Activated CD4-positive, alpha-beta T cell treated with anti-CD3 and anti-CD28 coated beads for 4 hours (primary cell): ENCODE measurements at places on chromosomes 1 and 21.

DNA sequence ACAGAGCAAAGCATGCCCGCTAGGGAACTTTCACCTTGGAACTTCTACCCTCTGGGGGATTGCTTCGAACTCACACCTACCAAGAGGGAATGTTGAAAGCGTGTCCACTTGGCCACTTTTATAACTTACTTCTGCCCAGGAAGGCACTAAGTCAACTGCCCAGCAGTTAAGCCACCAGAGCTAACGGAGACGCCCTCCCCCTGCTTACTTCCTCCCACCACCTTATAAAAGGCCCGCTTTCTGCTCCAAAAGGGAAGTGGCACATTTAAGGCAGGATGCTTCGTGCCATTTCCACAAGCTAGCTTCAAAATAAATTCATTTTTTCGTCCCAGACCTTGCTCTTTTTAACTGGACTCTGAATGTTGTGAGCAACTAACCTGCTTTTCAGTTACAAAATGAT, 3.2 kb upstream of the AK2 start:
- no peak for DNase-seq

GRCh38 chr1:25858494-25858893, 763 bp downstream of the AUNIP start:
- no peak for DNase-seq

DNA sequence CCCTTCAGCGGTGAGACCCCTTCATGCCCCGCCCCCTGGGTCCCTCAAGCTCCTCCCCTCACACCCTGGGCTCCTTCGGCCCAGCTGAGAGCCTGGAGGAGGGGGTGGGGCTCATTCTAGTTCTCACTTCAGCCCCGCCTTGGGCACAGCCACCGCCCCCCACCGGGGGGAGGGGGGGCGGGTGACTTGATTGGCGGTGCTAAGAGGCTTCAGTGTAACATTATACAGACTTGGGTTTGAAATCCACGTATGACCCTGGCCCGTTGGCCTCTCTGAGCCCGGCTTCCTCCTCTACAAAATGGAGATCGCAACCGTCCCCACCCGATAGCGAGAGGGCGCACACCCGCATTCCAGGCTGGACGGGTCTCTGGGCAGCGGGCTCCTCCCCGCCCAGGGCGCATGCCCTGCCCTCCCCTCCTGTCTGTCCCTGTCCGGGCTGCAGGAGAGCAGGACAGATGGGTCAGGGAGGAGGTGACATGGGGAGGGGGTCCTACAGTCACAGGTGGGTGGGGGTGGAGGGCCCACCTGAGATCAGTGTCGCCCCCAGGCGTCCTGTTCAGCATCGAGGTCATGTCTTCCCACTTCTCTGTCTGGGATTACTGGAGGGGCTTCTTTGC, 5.1 kb downstream of the CLCNKB start:
- peak; percentile 41 for DNase-seq

DNA sequence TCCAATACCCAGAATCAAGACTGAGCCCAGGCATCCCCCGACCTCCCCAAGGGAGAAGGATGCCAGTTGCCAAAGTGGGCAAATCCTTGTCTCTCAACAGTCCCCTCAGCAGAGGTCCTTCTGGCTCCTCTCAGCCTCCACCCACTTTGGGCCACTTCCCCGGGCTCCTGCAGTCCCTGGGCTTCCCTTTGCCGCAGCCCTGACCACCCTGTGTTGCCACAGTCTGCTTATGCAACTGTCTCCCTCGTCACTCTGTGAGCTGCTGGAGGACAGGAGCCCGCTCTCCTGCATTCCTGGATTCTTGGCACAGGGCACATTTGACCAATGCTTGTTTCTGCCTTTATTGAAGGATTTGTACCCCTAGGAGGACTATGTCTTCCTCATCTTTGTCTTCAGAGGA, 2.9 kb upstream of the LRP8 start:
- DNase-seq, result no peak

- DNase-seq, result peak; percentile 72
Measured at GRCh38 chr1:18913065-18913835, 10.9 kb upstream of the ALDH4A1 start.

DNA sequence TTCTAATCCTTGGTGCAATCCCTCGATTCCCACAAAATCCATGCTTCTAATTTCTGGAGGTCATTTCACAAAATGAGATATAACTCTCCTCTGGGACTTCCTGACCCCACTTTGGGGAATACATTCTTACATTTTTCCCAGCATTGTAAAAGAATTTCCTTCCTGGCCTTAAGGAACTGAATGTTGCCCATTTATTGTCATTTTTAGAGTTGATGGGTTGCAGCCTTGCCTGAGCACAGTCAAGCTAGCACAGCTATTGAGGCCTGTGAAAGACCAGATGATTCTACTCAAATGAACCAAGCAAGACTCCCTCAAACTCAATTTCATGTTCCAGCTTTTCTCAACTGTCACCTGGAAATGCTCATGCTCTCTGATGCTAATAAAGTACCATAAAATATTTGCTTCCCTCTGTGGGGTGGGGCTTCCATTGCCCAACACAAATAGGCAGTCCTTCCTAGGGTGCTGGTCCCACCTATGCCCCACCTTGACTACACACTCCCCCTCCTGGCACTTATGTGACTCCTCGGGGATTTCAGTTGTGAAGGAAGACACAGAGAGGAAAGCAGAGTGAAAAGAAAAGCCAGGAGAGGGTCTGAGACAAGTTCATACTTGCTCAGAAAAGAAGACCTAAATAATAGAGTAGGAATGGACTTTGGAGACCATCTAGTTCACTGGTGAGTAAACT, 24.0 kb upstream of the CDC7 start:
- no peak for DNase-seq

GRCh38 chr1:52668711-52669110, 29.4 kb downstream of the COA7 start:
- no peak for DNase-seq

DNA sequence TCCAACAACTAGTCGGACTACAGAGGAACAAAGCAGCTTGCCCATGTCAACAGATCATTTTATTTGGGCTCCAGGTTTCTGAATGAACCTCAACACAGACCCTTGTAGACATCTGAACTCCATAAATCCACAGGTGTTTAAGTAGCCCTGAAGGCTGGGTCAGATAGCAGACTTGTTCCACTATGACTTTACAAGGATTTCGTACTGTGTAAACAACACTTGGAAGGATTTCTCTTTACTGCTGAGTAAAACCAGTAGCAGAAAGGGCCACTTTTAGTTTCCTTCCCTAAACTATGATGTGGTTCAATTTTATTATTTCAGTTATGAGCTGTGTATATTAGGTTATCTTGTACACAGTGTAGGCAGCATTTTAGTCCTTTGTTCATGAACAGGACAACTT, 316.4 kb upstream of the ADGRL2 start:
- no peak for DNase-seq

- DNase-seq, result no peak
Measured at GRCh38 chr1:16114527-16115467, 41.1 kb downstream of the EPHA2 start.

GRCh38 chr1:246791303-246791918, 67.2 kb downstream of the SCCPDH start:
- DNase-seq, result no peak

DNA sequence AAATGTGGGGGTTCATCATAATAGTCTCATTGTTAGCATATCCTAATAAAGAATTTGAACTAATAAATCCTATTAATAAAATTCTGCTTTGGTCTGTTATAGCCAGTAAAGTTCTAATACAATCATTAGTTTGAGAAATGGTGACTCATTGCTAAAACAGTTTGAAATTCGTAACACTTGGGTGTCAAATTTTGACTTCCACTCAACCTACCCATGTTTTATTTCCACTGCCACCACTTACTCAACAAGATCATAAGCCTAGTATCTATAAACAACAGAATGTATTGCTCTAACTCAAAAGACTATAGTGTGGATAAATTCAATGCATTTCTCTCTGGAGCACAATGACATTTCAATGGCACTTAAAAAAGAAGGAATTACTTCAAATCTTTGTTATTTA, 29.1 kb downstream of the LGALS8 start:
- DNase-seq, result no peak
